Gastroesophageal sphincter (tissue), 4 donors: ENCODE measurements at places on chromosomes 2 and 18. TPM values are rescaled to one million over a fixed set of nuclear protein-coding genes. Genes with fewer than 3 reads are reported as not detected.

MEP1B gene
- not detected for total RNA-seq

DNA sequence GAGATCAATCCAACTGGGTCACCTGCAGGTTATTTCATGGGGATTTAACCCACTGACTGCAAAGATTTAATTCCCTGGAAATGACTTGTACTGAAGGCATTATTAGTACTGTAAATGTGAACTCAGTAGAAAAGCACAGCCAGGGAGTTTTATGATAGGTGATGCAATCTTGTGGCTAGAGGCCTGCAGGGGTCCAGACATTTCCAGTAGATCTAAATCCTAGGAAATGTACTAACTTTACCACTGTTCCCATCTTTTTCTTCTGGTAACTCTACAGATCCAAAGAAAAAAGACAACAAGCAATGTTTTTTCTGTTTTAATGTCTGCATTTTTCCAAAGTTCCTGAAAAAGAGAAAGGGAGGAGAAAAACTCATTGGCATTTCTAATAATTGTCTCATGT is 500.1 kb downstream of the ARHGAP15 start:
- ATAC-seq: no peak

- no peak for ATAC-seq
Observed at GRCh38 chr2:11589316-11589940, 55.6 kb downstream of the GREB1 start.

- no peak for ATAC-seq
Observed at GRCh38 chr2:65015731-65016130, 26.5 kb downstream of the SLC1A4 start.
